ENCODE measurements at places on chromosomes 11 and 22.

GRCh38 chr11:22084564-22084963 lies 108.3 kb upstream of the ANO5 start:
- no peak for DNase-seq

GRCh38 chr22:37998543-37998942 lies 14.2 kb upstream of the SOX10 start:
- DNase-seq: no peak

GRCh38 chr22:28410050-28410816 lies 269.4 kb downstream of the TTC28 start:
- DNase-seq: no peak

GRCh38 chr11:61917334-61918109 lies at the start of gene RAB3IL1:
TSS of gene RAB3IL1 (minus strand) at chr11:61917566. CDS start at chr11:61917367, 199 bp downstream.
- peak; percentile 81 for DNase-seq

GRCh38 chr11:46846510-46846830 lies 390 bp upstream of the CKAP5 start:
- DNase-seq: no peak

DNA sequence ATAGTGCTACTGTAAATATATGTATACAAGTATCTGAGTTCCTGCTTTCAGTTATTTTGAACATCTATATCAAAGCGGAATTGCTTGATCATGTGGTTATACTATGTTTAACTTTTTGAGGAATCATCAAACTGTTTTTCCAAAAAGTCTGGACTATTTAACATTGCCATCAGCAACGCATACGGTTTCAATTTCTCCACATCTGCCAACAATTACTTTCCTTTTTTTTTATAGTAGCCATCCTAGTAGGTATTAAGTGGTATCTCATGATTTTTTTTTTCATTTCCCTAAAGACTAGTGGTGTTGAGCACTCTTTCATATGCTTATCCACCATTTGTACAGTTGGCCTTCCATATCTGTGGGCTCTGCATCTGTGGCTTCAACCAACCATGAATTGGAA lies 1.3 kb upstream of the UBE4A start:
- no peak for DNase-seq

DNA sequence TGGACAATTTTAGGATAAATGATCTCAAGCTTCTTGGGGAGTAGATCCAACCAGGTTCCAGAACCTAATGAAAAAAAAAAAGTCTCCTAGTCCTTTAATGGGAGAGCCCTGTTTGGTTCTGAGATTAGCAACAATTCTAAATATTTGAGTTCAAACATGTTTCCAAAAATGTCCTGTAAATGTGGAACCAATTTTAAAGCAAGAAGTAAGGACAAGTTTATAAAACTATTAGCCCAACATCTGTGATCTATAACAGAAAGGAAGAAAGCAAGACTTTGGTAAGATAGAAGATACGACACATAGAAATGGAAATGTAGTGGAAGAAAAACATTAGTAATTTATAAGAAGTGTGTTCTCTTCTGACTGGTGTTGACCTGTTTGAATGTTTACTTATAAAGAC lies 79.7 kb upstream of the SLC5A12 start:
- no peak for DNase-seq

DNA sequence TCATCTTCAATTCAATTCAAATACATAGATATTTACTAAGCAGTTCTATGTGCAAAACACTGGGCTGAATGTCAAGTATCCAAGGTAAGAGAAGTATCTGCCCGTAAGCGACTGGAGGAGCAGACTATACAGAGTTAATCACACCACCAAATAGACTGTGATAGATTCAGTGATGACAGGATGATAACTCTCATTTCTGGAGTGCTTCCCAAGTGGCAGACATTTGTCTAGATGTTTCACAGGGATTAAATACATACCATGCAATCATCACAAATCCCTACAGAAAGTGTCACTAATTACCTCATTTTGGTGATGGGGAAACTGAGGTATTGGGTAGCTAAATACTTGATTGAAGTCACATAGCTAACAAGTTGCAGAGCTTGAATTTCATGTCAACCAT lies 508.7 kb upstream of the TENM4 start:
- DNase-seq: no peak

DNA sequence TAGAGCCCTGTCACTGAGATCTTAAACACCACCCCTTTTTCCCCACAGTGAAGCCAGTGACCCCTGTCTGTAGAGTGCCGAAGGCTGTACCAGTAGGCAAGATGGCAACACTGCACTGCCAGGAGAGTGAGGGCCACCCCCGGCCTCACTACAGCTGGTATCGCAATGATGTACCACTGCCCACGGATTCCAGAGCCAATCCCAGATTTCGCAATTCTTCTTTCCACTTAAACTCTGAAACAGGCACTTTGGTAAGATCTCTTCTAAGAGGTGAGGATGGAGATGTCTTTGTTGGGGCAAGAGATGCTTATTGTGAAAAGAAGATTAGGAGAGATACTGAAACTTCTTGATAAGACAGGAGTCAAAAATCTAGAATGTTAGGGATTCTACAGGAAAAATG lies 75.9 kb downstream of the JAM3 start:
- no peak for DNase-seq

GRCh38 chr11:2250041-2250440 lies 20.3 kb downstream of the ASCL2 start:
- no peak for DNase-seq

DNA sequence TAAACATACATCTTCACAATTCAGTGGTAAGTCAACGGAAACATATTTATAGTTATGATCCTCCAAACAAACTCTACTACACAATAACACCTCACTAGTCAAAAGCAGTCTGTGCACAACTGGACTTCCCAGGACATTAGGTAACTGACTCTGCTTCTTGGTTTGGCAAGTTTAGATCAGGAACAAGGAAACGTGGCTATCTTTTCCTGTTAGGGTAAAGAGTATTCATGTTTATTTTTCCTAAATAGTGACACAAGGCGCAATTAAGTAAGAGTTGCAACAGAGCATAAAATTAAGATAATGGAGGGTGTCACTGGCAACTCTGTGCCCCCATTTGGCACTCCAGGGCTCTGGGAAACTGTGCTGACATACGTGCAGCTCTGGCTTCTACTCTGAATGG lies 70.2 kb upstream of the TP53AIP1 start:
- no peak for DNase-seq

DNA sequence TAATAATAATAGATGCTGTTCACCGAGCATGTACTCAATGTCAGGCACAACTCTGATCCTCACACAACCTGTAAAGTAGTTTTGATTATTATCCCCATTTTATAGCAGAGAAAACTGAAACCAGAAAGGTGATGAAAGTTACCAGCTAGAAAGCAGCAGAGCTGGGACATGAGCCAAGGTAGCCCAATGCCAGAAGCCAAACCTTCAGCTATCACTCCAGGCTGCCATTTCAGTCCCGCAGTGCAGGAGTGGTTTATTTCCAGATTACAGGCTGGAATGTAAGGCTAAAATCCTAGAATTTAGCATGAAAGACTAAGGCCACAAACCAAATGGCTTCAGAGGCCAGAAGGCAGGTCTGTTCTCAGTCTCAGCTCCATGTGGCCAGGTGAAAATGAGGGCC lies 108.8 kb downstream of the TENM4 start:
- no peak for DNase-seq

DNA sequence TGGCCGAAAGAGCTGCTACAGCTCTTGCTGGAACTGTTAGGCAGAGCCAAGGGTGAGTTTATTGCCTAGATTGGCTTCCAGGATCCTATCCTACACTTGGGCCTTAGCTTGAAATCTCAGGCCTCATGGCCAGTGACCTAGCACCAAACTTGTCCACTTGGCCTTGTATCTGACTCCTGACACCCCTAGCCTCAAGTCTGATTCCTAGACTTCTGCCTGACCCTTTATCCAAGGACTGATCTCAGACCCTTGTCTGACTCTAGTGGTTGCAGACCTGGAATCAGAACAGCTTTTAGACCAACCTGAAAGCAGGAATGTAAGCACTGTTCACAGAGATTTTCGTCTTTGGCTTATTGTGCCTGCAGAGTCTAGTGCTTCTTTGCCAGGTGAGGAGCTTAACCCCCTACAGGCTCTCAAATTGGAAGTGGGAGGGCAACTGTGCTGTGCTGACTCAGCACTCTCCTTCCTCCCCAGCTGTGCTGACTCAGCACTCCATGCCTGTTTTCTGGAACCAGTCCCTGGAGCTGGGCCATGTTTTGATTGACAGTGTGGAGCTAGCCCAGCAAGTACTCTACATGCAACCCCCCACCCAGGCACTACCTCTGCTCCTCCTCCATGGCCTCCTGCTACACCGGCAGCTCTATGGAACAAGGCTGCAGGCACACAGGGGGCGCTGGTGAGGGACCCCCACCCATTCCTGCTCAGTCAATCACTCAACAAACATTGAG lies 35.1 kb downstream of the RRP8 start:
- peak; percentile 66 for DNase-seq

- DNase-seq: no peak
Measured at GRCh38 chr11:26743622-26744021, 21.8 kb upstream of the SLC5A12 start.

Data from ovary (tissue), 10 donors.